ENCODE measurements at places on chromosomes 12 and 14.

- DNase-seq = no peak
Measured at GRCh38 chr12:54870617-54871016, 16.3 kb downstream of the MUCL1 start.

DNA sequence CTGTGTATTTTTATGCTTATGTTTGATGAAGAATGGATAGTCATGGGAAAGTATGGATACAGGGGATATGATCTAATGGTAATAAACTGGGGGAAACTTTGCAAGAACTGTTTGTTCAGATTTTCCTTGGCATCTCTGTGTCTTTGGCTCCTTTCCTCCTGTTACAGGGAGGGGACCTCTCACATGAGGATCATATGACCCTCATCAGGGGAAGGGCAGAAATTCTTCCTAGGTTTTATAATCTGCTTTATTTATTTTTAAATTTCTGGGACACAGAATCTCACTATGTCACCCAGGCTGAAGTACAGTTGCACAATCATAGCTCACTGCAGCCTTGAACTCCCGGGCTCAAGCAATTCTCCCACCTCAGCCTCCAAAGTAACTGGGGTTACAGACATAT lies 526.5 kb downstream of the CCER1 start:
- DNase-seq = no peak

- no peak for DNase-seq
Measured at GRCh38 chr12:109944561-109945359, 44.7 kb downstream of the TCHP start.

GRCh38 chr12:50049254-50050118 lies 7.9 kb upstream of the ASIC1 start:
- no peak for DNase-seq

- no peak for DNase-seq
Measured at GRCh38 chr12:49161092-49161795, 27.6 kb downstream of the TUBA1A start.

DNA sequence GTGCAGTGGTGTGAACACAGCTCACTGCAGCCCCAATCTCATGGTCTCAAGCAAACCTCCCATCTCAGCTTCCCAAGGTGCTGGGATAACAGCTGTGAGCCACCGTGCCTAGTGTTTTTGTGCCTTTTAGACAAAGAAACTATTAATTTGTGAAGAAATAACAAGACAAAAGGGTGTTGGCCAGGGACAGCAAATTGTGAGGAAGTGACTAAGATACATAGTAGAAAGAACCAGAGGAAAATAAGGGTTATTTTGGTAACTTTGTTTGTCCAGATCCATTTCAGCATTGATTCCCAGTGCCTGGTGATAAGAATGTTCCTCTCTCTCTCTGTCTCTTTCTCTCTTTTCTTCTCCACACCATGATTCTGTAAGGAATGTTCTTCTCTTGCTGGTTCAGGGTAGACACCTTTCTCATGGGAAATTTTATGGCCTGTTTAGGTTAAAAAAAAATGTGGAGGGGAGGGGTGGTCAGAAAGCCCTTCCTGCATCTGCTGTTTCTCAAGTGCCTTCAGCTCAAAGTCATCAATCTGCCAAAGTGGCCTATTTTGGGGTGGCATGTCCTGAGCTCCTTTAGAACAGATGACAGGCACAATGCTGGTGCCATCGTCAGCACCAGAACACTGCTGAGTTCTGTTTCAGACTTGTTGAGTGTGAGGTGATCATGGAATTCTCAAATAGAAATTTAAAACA lies 184.4 kb upstream of the EEA1 start:
- DNase-seq = no peak

DNA sequence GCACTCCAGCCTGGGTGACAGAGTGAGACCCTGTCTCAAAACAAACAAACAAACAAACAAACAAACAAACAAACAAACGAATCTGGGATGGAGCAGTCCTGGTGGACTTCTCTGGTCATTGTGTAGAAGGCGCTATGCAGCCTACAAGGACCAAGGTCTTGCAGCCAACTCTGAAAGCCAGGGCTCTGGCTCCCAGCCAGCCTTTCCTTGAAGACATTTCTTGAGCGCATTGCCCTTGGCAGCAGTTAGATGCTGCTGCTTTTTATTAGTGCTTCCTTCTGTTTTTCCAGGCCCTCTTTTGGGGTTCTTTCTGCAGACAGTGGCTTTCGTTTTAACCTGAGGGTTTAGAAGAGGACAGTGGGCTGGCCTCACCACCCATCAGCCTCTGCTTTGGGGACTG lies 20.2 kb downstream of the CCDC177 start:
- DNase-seq = no peak

GRCh38 chr14:89265234-89265633 lies 151.8 kb downstream of the FOXN3 start:
- no peak for DNase-seq

DNA sequence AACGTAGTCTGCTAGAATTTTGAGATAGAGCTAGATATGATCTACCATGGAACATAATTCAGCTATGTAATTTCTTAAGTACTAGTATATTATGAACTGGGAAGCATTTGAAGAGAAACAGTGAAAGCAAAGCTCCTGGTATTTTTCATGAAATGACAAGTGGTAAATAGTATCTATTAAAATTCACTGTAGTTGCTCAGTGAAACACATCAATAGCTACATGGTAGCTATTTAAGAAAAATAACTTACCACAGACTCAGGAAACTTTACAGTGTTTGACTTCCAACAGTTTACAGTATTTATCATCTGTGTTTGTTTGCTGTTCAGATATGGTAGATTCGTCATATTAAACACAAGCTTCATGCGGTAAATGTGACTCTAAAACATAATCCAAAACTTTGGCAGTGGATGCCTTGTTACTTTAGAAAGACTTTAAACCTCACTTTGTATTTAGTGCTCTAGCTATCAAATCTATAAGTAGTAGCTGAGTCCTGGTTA lies 25.2 kb downstream of the WNK1 start:
- no peak for DNase-seq

DNA sequence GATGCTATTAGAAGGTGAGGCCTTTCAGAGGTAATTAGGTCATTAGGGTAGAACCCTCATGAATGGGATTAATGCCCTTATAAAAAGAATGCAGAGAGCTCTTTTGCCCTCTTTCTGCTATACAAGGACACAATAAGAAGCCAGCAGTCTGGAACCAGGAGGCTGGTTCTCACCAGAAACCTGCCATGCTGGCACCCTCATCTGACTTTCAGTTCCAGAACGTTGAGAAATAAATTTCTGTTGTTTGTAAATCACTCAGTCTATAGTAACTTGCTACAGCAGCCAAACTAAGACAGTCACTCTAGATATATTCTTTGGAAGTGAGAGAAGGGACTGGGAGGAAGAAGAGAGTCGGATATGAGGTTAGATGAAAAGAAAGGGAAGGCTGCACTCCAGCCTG lies 125.0 kb upstream of the MYF6 start:
- no peak for DNase-seq

DNA sequence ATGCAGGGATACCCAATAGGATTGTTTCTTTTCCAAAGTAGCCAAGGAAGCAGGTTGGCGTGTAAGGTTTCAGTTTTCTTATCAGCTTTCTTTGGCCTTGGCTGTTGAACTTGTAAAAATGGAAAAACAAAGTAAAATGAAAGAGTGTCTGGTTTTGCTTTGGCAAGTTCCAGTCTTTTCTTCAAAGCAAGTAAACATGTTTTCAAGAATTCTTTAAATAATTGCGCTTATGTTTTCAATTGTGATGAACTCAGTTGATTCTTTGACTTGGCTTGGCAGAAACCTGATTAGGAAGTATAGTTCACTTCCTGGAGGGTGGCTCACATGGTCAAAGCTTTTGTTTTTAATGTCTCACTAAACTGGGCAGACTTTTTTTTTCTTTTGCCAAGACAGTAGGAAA lies 112.2 kb upstream of the USP44 start:
- DNase-seq = no peak

Measured in breast epithelium (tissue), 4 donors.